GM23248 (cell line): ENCODE measurements at places on chromosomes 11 and 22. TPM values are rescaled to one million over a fixed set of nuclear protein-coding genes. Genes with fewer than 3 reads are reported as not detected.

- no peak for DNase-seq
Measured at GRCh38 chr11:32153747-32154146, 62.9 kb downstream of the RCN1 start.

DNA sequence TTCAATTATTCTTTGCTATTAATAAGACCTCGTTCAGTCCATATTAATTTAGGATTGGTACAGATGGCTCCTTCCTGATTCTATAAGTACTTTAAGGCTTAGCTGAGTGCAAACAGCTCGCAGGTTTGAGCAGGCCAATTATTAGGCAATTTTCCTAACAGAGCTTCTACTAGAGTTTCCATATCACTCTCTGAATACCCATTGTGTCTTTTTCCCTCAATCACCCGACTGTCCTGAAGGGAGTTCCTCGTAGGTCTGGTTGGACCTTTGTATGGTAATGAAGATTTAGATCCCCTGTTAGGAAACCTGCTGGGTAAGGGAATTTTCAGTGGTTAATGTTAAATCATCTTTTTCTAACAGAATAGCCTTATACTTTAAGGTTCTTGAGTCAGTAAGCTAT lies 61.1 kb downstream of the ARHGAP42 start:
- DNase-seq, result no peak

- peak; percentile 53 for DNase-seq
Measured at GRCh38 chr11:7572001-7572712, 58.4 kb downstream of the PPFIBP2 start.

DNA sequence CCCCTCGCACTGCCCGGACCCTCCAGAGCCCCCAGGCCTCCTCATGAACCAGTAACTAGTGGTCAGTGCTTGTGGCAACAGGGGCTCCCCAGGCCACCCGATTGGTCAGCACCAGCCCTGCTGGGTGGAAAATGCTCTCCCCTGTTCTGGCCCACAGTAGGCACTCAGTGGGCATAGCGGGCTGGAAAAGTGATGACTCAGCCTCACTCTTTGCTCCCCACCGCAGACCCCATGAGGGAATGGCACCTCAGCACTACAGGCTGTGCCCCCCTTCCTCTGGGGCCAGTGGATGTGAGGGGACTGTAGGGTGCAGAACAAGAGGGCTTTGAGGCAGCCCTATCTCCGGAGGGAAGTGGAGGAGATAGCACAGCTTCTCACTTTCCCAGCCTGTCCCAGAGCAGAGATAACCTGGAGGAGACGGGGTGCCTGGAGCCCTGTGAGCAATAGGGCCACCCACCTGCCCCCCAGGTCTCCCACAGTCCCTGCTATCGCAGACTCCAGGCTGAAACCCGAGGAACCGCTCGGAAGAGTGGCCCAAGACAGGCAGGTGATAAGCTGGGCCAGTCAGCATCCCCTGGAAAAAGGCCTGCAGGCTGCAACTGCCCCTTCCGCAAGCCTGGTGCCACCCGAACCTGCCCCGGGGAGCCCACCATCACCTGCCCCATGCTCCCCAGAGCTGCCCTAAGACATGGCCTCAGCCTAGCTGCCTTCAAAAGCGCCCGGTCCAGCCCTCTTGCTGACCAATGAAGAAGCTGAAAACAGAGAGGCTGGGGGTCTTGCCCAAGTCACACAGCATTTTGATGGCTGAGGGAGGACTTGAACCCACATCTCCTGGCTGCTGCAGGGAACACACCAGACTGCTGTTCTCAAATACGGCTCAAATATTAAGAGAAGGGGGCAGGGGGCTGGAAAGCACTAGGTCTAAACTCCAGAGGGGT lies 29.4 kb upstream of the PDGFB start:
- no peak for DNase-seq

DNA sequence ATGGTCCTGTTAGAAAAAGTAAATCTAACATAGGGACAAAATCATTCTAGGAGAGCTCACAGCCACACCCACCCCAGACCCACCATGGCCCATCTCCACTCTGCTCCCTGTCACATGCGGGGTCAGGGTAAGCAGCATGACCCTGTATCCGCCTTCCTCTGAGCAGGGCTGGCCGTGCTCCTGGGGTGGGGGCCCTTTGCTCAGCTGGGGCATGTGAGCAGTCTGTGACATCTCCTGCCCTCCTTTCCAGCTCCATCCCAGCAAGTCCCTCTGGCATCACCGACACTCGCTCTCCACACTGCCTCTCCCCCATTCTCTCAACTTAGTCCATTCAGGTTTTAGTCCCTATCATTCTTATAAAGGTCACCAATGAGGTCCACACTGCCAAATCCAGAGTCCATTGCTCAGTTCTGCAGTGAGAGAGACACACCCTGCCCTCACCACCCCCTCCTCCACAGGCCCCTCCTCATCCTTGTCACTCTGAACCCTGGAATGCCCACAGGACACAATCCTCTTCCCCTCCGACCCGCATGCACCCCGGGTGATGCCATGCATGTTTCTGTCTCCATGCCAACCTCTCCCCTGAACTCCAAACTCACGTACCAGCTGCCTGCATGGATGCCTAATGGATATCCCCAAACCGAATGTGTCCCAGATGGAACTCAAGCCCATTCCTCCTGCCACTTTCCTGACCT lies 65.1 kb upstream of the PITPNB start:
- DNase-seq, result no peak

- DNase-seq, result no peak
Measured at GRCh38 chr11:130202818-130203689, 43.5 kb downstream of the ST14 start.

GRCh38 chr11:97990162-97990920 lies 1030.4 kb upstream of the CNTN5 start:
- DNase-seq, result no peak

- peak; percentile 60 for DNase-seq
Measured at GRCh38 chr22:44287121-44287693, 25.5 kb downstream of the SHISAL1 start.

DNA sequence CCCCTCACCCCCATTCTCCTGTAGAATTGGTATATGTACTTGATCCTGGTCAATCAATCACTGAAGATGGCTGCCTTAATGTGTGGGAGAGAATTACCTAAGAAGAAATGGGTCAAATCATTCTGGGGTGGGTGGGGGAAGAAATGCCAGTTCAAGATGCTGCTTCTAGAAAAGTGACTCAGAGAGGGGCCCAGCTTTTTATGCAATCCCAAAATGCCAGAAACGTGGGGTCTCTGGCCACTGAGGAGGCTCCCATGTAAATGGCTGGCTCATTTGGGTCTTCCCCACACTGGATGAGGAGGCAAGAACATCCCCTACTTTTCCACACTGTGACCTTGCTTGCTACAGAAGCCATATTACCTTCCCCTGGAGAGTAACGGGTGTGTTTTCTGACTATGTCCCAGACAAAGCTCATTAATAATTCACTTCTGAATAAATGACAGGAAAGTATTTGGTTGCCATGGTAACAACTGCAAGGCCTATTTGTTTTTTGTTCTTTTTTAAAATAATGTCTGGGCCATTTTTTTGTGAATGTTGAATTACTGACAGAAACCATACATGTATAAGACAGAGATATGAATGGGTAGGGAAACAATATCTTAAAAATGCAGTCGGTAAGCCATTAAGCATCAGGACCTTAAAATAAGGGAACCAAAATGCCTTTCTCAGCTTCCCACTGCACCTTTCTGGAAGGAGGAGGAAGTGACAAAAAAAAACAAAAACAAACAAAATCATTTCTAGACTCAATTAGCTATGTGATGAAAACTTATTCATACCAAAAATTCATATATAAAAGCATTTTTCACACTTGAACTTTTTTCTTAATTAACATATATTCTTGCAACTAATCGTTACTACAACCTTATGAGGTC lies 32.0 kb downstream of the SLC1A2 start:
- no peak for DNase-seq

DNA sequence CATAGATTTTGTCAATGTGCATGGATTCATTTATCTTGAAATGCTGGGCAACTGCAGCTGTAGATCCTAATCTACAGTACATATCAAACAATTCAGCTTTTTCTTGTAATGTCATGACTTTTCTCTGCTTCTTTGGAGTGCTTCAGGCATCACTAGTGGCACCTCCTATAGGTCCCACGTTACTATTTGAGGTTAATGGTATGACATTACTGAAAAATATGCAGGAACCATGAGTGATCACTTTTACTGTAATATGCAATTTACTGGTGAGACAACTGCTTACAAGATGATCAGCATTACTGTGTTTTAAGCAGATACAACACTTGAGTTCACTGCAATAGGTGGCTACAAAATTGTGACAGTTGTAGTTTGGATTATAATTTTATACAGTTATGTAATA lies 3.0 kb downstream of the CENATAC start:
- peak; percentile 77 for DNase-seq

DNA sequence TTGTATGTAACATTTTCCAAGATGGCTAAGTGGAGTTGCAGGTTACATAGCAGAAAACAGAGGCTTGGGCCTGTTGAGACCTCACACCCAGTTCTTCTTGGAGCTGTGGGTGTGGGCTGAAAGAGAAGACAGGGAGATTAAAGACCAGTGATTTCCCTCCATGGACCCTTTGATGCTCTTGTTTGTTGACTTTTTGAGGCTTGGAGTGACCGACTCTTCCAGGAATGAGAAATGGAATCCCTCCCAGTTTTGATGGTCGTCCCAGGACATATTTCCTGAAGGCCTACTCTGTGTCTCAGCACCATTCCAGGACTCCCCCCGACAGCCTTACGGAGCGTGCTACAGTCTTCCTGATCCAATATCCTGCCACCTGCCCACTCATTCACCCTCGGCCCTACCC lies 96.9 kb downstream of the PTPRJ start:
- DNase-seq, result no peak

DNA sequence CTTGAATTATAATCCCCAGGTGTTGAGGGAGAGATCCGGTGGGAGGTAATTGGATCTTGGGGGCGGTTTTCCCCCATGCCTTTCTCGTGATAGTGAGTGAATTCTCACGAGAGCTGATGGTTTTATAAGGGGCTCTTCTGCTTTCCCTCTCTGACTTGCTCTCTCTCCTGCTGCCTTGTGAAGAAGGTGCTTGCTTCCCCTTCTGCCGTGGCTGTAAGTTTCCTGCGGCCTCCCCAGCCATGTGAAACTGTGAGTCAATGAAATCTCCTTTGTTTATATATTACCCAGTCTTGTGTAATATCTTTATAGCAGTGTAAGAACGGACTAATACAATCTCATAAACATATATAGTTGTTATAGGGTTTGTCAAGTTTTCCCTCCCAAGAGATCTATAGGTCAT lies 32.8 kb downstream of the KCNE3 start:
- no peak for DNase-seq

DNA sequence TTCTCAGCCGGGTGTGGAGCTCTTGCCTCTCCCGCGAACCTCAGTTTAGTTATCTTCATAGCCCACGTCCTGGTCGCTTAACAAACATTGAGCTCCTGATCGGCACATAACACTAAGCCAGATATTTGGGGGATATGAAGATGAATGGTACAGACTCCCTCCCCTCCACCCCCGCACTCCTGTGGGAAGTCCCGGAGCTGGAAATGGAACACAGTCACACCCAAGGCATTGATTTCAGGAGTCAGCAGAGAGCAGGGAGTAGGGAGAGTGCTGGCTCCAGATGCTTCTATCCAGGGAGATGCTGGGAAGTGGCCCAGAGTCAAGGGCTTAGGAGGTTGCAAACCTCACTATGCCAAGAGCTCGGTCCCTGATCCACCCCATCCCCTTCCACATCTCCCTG lies 26.1 kb upstream of the CABP7 start:
- peak; percentile 16 for DNase-seq

GRCh38 chr11:9568161-9568853 lies 5.2 kb upstream of the WEE1 start:
- peak; percentile 72 for DNase-seq

DNA sequence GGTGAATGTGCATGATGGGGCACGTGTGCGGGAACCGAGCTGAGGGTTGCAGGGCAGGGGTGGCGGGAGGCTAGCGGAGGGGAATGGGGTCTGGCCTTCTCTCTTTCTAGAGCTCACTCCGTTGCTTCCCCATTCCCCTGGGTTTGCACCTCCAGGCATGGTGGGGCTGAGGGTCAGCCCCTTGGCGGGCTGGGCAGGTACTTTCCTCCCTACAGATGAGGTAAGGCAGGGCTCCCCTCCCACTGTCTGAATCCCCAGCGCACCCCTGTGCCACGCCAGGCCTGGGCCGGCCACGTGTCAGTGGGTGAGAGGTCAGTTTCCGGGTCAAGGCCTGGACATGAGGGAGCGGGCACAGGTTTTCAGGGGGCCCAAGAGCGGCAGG lies 8.9 kb downstream of the SUSD2 start:
- DNase-seq, result no peak

DNA sequence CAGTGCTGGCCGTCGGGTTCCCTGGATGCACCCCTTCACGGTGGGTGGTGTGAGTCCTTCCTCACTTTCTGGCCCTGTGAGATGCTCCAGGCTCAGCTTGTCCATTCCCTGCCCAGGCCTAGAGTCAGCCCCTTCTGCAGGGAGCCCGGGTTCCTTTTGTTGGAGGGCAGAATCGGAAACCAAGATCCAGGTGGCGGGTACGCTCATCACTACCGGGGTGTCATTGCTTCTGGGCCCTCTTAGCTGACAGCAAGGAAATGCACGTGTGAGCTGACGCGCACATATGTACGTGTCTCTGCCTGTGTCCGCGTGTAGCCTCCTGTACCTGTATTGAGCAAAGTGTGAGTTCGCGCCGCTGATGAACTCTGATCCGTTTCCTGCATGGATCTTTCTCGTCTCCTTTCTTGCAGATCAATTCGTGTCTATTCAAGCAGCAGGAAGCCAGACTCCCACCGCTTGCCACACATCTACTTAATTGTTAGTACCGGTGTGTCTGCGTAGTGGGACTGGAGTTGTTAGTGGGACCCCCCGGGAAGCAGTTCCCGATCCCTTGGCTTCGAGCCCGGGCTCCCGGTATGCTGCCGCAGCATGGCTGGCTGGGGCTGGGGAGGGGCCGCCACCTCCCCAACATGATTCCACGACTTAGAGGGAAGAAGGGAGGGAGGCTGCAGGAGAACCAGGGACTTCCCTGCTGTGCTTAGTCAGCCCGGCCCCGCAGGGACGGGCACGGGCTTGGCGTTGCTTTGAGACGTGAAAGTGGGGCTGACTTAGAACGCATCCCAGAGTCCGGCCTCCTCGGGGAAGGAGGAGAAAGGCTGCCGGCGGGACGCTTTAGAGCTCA lies 35.9 kb upstream of the GRAMD4 start:
- no peak for DNase-seq

DNA sequence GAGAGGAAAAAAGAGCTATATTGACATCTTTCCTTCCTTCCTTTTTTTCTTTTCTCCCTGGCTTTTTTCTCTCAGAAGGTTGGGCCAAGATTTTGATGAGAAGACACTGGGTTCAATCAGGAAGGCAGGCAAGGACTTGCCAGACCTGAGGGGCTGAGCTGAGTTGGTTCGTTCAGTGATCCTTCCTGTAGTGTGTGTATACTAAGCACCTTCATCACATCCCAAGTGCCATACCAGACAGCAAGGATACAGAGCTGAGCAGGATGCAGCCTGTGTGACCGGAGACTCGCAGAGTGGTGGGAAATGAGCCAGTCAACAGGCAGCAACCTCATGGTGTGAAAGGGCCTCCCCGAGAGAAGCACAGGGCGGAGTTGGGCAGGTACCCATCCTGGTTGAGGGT lies 95.5 kb downstream of the SPON1 start:
- no peak for DNase-seq

- no peak for DNase-seq
Measured at GRCh38 chr11:45091563-45092403, 54.7 kb upstream of the PRDM11 start.

Gene TMEM86A
- under 0.01 and 0.32 TPM in 2 replicates for total RNA-seq

Gene LUZP2
- not detected in 2 replicates for total RNA-seq

Gene POU2AF2
- total RNA-seq, result not detected in 2 replicates

Gene TUBA8
- 0.32 TPM in 1 of 2 replicates, not detected in the other for total RNA-seq

Gene GLB1L2
- total RNA-seq, result not detected in 2 replicates

Gene SLC22A12
- not detected in 2 replicates for total RNA-seq
